ENCODE measurements at places on chromosomes 2 and 18.

DNA sequence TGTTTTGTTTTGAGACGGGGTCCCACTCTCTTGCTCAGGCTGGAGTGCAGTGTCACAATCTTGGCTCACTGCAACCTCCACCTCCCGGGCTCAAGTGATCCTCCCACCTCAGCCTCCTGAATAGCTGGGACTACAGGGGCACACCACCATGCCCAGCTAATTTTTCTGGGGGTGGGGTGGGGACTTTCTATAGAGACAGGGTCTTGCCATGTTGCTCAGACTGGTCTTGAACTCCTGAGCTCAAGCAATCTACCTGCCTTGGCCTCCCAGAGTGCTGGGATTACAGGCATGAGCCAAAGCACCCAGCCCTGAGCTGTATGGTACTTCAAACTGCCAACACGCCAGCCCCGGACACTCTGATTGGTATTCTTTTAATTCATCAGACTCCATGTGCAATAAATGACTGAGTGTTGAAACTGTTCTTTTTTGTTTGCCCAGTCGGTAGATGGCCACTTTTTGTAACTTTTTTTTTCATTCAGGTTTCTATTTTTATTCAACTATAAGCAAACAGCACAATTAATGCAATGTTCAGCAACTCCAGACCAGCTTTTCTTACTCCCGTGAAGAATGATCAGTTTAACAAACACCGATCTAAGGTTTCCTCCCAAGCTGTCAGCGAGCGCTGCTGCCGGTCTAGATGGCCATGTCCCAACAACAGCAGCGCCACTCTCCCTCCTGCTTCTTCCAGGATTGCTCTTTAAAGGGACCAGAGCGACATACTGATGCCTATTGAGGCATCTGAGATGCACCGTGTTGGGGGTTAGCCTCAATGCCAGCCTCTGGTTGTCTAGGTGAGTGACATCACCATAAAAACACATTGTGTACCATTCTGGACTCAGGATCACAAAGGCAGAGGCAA lies 12.5 kb upstream of the TGOLN2 start:
- no peak for DNase-seq

DNA sequence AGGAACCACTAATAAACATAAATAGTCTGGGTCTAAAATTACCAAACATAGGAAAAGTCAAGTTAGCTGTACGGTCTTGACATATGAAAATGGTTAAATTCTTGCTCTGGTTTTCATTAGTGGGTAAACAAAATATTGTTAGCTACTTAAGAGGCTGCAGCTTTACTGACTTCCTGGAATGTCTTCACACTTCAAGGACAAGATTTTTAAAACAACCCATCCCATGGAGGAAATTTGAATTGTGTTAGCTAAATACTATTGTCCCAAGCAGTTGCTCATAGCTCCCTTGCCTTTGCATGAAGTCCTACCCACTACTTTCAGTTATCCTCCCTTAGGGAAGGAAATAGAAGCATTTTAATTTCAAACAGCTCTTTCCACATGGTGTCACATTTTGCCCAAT lies 128.5 kb downstream of the EPHA4 start:
- DNase-seq, result no peak

DNA sequence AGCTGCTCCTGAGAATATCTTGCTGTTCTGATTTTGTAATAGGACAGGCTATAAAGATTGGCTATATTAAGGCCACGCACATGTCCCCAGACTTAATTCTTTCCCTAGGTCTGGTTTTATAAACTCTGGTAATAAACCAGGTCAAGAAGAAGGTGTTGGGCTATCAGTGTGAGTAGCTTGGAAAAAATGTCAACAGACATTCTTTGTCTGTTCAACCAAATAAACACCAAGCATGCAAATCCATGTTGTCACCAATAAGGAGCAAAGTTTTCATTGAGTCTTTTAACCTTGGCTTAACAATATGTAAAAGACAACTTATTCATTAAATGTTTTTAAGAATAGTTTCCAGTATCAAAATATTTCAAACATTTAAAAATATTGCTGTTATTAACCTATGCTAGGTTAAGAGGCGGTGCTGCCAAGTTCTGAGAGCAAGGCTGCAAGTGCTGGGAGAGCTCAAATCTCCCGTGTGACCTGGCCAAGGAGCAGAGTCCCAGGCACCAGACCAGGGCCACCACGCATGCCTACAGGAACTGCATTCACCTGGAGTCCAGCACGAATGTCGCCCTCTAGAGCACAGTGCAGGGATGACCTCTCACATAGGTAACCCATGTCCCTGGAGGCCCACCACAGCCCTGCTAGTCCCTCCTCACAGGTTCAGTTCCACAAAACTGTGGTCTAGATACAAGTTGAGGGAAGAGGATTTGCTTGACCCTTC lies 120.5 kb upstream of the POU3F3 start:
- DNase-seq, result peak; percentile 33

DNA sequence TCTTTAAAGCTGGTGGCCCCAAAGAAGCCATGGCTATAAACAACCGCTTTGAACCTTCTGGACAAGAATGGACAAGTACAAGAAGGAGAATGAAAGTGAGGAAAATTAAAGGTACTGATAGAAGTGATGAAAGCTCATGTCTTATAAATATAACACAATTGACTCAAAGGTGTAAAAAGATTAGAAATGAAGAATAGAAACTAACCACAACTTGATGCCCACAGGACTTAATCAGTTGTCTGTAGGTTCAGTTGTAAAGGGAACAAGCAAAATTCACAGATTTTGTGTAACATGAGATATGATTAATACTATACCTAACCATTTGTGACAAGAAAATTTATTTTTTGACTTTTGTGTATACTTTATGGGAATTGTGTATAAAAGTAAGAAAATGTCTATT lies 135.7 kb downstream of the NUP35 start:
- no peak for DNase-seq

GRCh38 chr2:10048501-10049171 lies 5.3 kb downstream of the KLF11 start:
- DNase-seq, result no peak

- DNase-seq, result no peak
These were observed 458.7 kb upstream of the CNTNAP5 start for GRCh38 chr2:123566291-123566946.

DNA sequence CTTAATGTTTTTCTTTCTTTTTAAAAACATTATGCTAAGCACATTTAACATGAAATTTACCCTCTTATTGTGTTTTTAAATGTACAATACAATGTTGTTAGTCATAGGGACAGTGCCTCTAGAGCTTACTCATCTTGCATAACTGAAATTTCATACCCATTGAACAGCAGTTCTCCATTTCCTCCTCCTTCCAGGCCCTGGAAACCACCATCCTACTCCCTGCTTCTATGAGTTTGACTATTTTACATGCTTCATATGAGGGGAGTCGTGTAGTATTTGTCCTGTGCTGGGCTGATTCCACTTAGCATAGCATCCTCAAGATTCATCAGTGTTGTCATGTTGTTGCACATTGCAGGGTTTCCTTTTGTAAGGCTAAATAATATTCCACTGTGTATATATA lies 92.6 kb downstream of the SPATS2L start:
- DNase-seq, result no peak

GRCh38 chr2:102081606-102082005 lies 60.9 kb upstream of the IL1R1 start:
- DNase-seq, result no peak

DNA sequence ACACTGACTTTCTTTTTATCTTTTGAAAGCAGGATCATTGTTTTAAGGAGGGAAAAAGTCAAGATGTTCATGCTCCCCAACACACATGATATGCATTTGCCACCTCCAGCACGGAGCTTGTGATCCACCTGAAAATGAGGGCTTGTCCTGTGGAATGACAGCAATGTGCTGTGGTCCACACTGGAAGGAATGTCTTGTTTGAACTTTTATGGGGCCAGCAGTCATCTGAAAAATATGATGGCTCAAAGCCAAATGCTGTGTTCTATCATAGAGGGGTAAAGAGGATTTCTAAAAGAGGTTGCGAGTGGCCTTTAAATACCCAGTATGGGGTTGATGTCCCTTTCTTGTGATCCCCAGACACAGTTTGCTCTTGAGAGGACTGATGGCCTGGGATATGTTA lies 226.5 kb upstream of the SPRED2 start:
- DNase-seq, result no peak

GRCh38 chr2:26850505-26850904 lies 2.6 kb downstream of the DPYSL5 start:
- DNase-seq, result no peak

DNA sequence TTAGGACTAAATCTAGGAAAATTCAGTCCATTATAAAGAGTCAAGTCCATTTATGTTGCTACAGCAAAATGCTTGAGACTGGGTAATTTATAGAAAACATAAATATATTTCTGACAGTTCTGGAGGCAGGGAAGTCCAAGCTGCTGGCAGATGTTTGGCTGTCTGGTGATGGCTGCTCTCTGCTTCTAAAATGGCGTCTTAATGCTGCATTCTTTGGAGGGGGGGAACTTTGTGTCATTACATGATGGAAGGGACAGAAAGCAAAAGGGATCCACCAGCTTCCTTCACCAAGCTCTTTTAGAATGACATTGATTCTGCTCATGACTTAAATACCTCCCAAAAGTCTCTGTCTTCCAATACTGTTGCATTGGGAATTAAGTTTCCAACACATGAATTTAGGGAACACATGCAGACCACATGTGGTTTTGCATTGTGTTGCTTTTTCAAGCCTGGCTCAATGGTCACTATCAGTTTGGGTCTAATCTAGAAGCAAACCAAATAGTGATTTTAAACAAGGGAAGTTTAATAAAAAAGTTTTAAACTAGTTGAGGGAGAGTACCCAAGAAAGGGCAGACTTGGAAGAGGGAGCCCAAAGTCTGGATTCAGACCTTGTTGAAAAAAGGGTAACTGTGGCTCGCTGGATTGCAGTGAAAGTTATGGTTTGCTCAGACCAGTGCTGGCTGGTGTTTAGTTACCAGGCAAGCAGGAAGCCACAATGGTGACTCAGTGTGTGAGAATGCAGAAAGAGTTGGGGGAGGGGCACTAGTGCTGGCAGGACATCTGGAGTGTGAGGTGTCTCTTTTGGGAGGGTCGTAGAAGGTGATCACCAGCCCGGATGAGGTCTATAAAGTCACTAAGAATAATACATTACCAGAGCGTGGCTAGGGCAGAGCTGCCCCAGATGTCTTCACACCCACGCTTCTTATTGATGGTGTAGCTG lies 30.8 kb downstream of the C18orf54 start:
- peak; percentile 12 for DNase-seq

- DNase-seq, result no peak
These were observed 140.4 kb downstream of the KCTD1 start for GRCh38 chr18:26407736-26408601.

GRCh38 chr2:219446101-219446504 lies 11.5 kb downstream of the SPEG start:
- DNase-seq, result no peak

- no peak for DNase-seq
These were observed 364.4 kb downstream of the ZNF521 start for GRCh38 chr18:24987303-24988252.

GRCh38 chr18:64714086-64714485 lies 565.2 kb upstream of the LINC00305 start:
- no peak for DNase-seq

DNA sequence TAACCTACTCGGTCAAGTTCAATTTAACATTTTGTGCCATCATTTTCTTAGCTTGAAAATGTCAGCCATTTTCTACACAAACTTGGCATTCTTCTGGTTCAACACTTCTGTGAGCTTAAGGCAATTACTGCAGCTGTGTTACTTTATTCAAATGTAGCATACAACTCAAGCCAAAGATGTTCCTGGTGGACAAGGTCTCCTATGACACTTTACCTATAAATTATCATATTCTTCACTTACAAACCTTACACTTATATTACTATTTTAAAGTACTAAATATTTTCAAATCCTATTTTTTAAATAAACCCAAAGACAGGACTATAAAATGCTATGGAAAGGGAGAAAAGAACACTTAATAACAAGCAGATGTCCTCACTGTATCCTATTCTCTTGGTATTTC lies 1045.3 kb downstream of the TSN start:
- DNase-seq, result no peak

DNA sequence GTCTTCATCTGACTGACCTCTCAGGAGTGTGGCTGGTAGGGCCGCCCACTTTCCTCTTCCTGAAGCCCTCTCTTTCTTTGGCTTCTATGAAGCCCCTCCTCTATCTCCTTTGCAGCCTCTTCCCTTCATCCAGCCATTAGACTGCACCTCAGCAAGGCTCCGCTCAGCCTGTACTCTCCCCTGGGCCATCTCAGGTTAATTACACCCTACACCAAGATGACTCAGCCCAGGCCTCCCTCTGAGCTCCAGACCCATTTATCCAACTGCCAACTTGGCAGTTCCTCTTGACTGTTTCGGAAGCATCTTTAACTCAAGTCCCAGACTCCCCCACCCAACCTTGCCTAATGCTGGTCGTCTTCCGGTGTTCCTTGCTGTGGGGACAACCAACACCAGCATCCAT lies 5.8 kb upstream of the WNT6 start:
- no peak for DNase-seq

GRCh38 chr2:236997069-236997715 lies 88.5 kb upstream of the COPS8 start:
- DNase-seq, result no peak

GRCh38 chr18:36378205-36378604 lies 80.7 kb downstream of the FHOD3 start:
- no peak for DNase-seq

DNA sequence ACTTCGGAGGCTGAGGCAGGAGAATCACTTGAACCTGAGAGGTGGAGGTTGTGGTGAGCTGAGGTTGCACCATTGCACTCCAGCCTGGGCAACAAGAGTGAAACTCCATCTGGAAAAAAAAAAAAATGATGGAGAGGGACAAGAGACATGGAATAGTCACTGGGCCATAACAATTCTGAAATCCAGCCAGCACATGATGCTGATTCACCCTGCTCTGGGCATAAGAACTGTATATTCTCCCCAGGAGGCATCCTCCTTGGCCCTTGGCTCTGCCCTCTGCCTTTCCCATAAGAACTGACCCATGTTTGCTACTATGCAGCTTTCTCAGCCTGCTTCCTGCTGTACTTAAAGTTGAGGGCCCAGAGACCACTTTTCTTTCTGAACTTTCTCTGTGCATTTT lies 297.7 kb downstream of the GBX2 start:
- DNase-seq, result no peak

- DNase-seq, result no peak
These were observed 376.4 kb downstream of the ZEB2 start for GRCh38 chr2:144143294-144144151.

GRCh38 chr2:173970516-173970924 lies 5.3 kb upstream of the SP3 start:
- DNase-seq, result no peak

DNA sequence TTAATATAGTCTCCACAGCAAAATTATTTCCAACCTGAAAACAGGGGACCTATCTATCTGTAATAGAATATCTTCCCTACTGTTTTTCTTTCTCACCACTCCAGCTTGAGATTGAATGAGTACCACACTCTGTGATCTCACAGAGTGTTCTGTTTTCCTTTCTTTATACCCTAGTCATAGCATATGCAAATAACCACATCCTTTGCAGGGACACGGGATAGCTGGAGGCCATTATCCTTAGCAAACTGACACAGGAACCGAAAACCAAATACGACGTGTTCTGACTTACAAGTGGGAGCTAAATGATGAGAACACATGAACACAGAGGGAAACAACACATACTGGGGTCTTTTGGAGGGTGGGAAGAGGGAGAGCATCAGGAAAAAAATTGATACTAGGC lies 224.7 kb downstream of the SLC8A1 start:
- DNase-seq, result no peak
